ENCODE measurements at places on chromosomes 16 and 17.

DNA sequence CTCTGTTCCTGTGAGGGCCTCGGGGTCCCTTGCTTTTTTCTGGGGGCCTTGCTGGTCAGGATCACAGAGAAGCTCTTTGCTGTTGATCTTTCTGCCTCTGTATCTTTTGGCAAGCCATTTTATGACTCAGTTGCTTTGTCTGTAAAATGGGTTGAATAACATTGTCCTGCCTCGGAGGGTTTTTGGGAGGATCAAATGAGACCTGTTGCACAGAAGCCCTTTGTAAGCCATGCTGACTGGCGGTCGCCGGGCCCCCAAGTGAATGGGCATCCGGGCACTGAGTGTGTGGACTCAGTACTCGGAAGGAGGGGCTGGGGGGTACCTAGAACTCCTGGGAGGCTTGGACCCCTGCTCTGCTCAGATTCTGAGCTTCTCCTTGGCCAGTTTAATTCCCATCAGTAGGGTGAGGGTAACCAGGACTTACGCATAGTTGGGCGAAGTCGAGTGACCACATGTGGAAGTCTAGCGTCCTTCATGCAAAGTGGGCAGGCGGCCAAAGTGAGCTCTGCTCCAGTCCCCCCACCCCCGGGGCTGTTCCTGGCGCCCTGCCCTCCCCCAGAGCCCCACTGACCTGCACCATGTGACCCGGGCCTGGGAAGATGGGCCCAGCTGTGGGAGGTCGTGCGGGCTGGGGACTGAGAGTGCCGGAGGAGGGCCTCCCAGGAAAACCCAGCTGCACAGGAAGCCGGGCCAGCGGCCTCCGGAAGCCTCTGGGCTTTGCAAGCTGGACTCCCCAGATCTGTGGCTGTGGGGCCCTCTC lies 284.0 kb downstream of the SEC14L1 start:
- DNase-seq, result no peak

GRCh38 chr17:45270828-45271418 lies 9.0 kb upstream of the SPATA32 start:
- DNase-seq, result no peak

GRCh38 chr17:77736721-77737120 lies 221.8 kb upstream of the TNRC6C start:
- DNase-seq, result no peak

DNA sequence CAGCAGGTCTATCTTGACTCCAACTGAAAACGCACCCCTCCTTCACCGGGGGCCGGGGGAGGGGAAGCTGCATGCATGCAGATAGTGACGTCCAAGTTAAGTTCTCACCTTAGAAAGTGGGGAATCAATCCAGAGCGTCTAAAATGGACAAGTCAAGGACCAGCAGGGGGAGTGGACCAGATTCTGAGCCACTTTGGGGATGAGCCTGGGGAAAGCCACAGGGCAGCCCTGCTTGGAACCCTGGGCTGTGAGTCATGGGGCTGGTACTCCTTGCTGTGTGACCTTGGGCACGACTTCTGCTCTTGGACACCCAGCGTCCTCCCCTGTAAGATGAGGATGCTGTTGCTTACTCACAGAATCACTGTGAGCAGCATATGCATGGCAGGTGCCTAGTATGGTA lies 9.1 kb downstream of the TNFRSF13B start:
- DNase-seq, result no peak

GRCh38 chr16:89111263-89111662 lies 17.6 kb downstream of the ACSF3 start:
- DNase-seq, result no peak

GRCh38 chr16:31484491-31485171 lies 1.7 kb downstream of the SLC5A2 start:
- DNase-seq, result no peak

DNA sequence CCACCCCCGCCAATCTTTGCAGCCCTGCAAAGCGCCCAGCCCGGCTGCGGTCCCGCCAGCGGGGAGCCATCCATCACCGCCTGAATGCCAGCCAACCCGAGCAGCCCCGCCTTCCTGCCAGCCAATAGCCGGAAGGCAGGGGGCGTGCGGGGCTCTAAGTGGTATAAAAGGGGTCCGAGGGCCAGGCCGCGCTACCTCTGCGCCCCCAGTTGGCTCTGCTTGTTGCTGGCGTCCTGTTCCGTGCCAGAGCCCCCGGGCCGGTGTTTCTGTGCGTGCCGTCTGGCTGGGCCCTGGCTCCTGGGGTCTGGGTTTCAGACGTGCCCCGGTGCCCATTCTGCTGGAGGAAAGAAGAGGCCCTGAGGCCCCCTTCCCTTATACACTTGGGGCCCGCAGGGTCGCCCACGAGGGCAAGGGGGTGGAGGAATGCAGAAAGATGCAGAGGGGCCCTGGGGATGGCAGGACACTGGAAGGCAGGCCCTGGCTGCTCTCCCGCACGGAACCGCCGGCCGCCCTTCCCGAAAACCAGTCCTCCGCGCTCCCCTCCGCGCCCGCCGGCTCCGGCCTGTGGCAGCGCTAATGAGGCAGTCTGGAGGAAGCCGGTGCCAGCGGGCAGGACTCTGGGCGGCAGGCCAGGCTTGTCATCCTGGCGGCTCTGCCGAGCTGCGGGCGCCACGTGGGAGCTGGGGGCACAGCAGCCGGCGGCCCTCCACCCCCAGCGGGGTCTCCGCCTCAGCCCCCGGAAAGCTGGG lies 14.0 kb downstream of the COPZ2 start:
- DNase-seq, result no peak

GRCh38 chr16:57235128-57236021 lies 9.7 kb upstream of the ARL2BP start:
- no peak for DNase-seq

DNA sequence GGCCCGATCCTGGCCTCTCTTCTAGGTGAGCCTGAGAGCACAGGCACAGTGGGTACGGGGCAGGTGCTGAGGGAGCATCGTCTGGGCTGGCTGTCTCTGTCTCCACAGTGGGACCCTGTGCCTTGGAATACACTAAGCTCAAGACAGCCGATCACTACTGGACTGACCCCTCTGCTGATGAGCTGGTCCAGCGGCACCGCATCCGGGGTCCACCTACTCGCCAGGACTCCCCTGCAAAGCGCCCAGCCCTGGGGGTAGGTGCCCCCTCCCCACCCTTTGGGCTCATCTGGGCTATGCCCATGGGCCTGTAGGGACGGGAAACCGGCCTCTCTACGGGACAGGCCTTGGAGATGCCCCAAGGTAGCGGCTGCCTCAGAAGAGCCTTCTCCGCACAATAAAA lies 25.6 kb downstream of the SGSM2 start:
- DNase-seq, result no peak

GRCh38 chr16:31129568-31130335 lies 5.8 kb downstream of the PRSS8 start:
- DNase-seq, result no peak

DNA sequence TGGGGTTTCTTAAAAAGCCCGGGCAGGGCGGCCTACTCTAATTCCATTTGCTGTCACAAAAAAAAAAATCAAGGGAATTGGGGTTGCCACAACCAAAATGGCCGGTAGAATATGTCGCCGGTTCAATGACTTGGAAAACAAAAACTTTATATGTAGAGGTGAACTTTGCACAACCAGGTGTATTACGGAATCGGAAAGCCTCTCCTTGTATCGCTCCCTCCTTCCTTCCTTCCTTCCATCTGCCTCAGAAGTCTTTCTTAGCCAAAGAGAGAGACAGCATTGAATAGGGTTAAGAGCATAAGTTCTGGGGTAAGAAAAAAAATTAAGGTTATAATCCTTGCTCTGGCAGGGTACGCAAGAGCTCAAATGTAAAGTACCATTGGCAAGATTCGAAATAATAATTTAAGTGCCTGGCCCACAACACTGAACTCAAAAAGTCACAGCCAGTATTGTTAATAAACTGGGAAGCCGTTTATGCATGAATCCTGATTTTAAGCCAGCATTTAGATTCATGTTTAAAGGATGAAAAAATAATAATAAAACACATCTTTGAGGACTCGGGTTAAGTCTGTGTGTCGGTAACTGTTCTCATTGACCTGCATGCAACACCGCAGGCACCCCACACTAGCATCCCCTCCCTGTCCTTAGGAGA lies 522 bp upstream of the GLG1 start:
- no peak for DNase-seq

- no peak for DNase-seq
Observed at GRCh38 chr16:9874219-9874618, 308.0 kb downstream of the GRIN2A start.
